ENCODE measurements at places on chromosomes 2 and 18.

DNA sequence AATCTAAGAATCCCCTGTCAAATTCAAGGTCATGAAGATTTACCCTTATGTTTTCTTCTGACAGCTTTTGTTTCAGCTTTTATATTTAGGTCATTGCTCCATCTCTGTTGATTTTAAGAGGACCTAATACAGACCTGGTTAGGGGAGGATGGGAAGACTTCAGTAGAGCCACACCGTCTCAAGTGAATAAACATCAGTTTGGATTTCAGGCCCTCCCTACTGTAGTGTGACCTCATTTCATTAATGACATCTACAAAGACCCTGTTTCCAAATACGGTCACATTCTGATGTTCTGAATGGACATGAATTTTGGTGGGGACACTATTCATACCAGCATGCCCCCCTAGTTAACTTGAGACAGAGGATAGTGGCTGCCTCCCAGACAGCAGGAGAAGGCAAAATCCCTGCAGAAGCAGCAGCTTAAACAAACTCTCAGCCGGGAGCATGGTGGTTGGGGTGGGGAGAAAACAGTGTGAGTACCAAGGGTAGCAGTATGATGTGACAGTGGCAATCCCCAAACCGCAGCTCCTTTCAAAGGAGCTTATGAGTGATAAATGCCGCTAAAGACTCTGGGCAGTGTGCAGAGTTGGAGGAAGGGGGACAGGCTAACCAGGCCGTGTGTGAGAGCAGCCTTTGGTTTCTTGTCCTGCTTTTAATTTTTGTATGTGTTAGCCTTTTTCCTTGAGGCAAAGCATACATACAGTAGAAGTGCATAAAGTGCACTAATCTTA is 65.9 kb upstream of the TNP1 start:
- no peak for DNase-seq

DNA sequence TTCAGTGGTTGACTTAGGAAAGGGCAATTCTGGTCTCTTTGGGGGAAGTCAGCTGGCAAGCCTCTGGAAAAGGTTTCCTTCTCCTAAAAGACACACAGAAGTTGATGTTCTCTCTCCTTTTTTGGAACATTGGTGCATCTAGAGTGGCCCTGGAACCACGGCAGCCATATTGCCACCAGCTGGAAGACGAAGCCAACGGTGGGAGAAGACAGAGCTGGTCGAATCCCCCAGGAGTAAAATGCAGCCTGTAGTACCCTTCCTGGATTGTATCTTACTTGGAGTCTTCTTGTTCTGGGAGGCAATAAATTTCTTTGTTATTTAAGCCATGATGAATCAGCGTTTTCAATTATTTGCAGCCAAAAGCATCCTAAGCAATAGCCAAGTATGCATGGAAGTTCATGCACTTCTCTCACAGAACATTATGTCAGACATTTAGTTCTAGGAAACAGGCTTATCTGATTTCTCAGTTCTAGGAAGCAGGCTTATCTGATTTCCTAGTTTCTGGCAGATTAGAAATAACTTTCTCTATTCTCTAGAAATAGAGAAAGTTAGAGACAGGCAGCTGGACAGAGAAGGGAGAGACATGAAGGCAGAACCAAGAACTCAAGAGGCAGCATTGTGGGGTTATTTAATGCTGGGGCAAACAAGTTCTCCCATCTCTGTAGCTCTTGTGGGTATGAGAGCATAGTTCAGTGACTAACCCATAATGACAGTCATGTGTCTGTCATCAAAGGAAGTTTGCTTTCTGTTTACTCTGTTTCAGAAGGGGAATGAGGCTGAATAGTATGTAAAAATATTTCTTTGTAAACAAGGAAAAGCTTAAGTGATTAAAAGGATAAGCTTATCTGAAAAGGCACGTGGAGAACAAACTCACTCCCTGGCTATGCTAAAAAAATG is 40.5 kb upstream of the NABP1 start:
- DNase-seq: no peak

GRCh38 chr2:228590681-228591080 is 409.2 kb upstream of the SPHKAP start:
- no peak for DNase-seq

DNA sequence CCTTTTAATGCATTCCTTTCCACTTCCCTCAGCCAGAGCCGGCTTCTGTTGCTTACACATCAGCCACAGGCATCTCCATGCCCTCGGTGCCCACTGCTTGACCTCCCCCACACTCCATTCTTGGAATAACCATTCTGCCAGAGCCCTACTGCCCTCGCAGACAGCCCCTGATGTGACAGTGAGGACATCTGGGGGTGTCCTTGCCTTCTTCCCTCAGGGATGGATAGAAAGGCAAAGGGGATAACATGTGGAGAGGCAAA is 6.4 kb upstream of the NPPC start:
- DNase-seq: no peak

DNA sequence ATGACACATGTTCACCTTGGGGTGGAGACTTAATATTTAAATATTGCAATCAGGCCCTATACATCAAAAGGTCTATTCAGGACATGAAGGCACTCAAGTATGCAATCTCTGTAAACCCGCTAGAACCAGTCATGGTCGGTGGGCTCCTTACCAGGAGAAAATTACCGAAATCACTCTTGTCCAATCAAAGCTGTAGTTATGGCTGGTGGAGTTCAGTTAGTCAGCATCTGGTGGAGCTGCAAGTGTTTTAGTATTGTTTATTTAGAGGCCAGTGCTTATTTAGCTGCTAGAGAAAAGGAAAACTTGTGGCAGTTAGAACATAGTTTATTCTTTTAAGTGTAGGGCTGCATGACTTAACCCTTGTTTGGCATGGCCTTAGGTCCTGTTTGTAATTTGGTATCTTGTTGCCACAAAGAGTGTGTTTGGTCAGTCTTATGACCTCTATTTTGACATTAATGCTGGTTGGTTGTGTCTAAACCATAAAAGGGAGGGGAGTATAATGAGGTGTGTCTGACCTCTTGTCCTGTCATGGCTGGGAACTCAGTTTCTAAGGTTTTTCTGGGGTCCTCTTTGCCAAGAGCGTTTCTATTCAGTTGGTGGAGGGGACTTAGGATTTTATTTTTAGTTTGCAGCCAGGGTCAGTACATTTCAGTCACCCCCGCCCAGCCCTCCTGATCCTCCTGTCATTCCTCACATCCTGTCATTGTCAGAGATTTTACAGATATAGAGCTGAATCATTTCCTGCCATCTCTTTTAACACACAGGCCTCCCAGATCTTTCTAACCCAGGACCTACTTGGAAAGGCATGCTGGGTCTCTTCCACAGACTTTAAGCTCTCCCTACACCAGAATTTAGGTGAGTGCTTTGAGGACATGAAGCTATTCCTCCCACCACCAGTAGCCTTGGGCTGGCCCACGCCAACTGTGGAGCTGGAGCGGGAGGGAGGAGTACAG is 108.1 kb downstream of the XRCC5 start:
- no peak for DNase-seq

DNA sequence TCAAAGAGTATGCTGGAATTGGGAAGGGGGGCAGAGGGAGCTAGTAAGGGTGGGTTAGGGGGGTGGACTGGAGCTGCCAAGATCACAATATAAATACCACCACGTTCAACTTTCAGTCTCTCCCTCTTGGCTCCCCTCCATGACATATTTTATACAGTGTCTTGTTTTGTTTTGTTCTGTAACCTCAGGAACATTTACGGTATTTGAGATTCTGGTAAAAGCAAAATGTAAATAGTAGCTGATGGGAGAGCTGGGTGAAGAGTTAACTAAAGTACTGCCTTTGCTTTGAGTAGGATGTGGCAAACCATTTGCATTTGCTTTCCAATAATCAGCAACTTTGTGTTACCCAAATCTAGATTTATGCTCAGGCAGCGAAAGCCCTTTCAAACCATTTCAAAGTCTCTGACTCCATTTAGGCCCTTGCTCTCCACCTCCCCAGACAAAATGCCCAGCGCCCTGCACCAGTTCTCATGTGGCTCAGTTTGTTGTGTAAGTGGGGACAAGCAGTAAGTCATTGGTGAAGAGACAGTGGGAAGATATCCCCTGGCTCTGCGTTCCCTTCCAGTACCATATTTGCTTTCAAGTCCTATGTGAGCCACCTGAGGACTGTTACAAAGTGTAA is 17.4 kb downstream of the IRS1 start:
- no peak for DNase-seq

DNA sequence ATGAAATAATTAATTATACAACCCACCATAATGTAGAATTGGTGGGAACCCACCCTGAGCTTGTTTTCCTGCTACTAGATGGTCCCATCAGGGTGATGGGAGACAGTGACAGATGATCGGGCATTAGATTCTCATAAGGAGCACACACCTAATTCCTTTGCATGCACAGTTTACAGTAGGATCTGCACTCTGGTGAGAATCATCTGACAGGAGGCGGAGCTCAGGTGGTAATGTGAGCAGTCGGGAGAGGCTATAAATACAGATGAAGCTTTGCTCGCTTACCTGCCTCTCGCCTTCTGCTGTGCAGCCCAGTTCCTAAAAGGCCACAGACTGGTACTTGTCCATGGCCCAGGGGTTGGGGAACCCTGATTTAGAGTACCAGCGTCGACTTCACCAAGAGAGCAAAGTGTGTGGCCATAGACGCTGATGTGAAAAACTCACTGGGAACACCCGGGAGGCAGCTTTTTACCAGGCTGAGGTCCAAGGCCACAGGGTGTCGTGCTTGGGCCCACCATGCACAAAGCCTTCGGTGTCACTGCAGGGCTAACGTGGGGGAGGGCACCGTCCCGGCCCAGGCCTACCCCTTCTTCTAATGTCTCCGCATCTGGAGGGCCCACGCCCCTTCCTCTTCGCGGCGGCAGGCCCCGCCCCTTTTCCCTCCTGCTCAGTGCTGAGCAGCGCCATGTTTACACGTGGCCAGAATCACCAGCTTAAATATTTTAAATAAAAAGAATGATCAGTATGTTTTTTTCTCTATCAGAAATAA is 296.8 kb upstream of the HDAC4 start:
- DNase-seq: no peak

GRCh38 chr2:105786231-105787230 is 41.8 kb downstream of the NCK2 start:
- DNase-seq: no peak

GRCh38 chr2:120509991-120510735 is 164.2 kb downstream of the INHBB start:
- DNase-seq: no peak

GRCh38 chr18:78151948-78152725 is 827.5 kb upstream of the SALL3 start:
- no peak for DNase-seq

DNA sequence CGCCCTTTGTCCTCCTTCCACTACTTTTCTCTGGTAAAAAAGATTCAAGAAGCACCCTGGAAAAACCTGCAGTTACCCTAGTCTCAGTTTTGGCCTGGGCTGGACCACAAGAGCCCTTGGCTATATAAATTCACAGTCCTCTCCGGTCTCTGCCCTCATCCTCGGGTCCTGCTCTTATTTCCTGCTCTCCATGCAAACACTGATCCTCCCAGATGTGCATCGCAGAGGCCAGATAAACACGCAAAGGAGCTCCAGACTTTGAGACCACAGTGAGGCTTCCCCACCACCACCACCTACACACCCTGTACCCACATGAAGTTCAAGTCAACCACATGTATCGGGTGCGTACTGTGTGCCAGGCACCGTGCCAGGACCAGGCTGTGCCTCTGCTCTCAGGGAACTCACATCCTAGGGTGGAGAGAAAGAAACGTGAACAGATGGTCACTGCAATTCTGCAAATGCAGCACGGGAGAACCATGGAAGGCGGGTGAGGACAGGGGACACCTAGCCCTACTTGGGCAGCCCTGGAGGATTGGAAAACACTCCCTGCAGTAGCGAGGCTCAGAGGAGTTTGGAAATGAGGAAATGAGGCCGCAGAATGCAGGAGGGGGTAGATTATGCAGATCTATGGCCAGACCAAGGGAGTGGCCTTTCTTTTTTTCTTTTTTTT is 7.4 kb downstream of the CTDSP1 start:
- peak; percentile 48 for DNase-seq

DNA sequence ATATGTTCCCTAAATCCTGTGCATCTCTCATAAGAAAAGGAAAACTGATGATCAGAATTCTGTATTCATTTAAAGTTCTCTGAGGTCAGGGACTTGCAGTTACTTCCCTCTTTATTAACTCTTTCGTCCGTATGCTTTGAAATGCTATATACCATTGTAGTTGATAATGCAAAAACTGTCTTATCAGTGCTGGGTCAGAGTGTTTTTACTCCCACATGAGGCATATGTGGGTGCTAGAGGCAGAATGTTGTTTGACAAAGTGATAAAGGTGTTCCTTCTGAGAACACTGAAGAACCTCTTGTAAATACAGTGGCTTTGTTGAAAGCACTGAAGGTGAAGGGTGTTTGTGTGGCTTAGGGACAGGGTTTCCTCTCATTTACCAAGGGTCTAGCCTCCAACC is 136.5 kb upstream of the NFATC1 start:
- DNase-seq: no peak

- peak; percentile 73 for DNase-seq
Observed at GRCh38 chr2:233059797-233060500, at the start of gene INPP5D. TSS of gene INPP5D (plus strand) at chr2:233060342. CDS start at chr2:233060479, 137 bp downstream.

GRCh38 chr2:45316576-45317338 is 294.3 kb downstream of the SRBD1 start:
- DNase-seq: no peak

GRCh38 chr2:44687686-44688455 is 253.6 kb upstream of the SIX3 start:
- DNase-seq: no peak

GRCh38 chr2:226426292-226426736 is 373.3 kb downstream of the IRS1 start:
- no peak for DNase-seq

GRCh38 chr2:36392571-36393255 is 37.1 kb downstream of the CRIM1 start:
- no peak for DNase-seq

DNA sequence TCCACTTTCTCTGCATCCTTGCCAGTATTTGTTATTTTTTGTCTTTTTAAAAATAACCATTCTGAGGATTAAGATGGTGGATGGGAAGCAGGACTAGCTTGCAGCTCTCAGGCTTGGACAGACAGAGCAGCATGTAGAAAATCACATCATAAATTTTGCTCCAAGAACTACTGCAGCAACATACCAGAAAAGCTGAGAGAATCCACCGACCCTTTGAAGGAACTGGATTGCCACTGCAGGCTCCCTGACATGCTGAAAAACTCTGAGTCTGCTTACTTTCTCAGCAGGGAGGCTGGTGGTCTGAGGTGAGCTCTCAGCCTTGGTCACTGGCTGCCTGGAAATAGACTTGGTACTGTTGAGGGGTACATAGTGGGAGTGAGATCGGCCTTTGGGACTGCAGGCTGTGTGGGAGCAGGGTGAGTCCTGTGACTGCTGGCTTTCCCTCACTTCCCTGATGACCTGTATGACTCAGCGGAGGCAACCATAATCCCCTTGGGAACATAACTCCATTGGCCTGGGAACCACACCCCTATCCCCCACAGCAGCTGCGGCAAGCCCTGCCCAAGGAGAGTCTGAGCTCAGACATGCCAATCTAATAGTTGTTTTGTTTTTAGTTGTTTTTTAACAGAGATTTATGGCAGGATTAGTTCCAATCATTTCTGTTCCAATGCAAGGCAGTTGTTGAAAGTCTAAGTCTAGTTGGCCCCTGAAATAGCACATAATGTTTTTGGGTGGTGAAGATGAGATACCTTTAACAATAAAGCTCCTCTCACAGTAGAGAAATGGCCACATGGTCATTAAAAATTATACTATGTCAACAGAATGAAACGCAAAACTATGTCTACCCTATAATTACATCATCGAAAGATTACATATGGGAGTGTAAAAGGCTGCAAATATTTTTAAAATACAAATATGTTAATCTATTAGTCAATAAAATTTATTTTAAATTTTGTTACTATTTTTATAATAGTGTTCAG is 414.2 kb upstream of the CHAC2 start:
- DNase-seq: no peak

GRCh38 chr18:4734903-4735302 is 279.8 kb upstream of the DLGAP1 start:
- no peak for DNase-seq

GRCh38 chr18:45687621-45688020 is 36.4 kb upstream of the SLC14A1 start:
- no peak for DNase-seq
